Activated CD8-positive, alpha-beta memory T cell treated with anti-CD3 and anti-CD28 coated beads, Interleukin-2, amount 10 ng/mL, durations not matched to agents 7 days and 5 days (primary cell): ENCODE measurements at places on chromosomes 7 and 10. TPM values are rescaled to one million over a fixed set of nuclear protein-coding genes. Genes with fewer than 3 reads are reported as not detected.

The ACBD7 gene
- 1.5 TPM for total RNA-seq

The POM121C gene
- total RNA-seq = 73.6 TPM

The DKK1 gene
- not detected for total RNA-seq

The SPDYE6 gene
- total RNA-seq = not detected

The APBB1IP gene
- 73.8 TPM for total RNA-seq

The CFAP69 gene
- total RNA-seq = 0.42 TPM

The PODXL gene
- 2.3 TPM for total RNA-seq

The SPOCK2 gene
- 127 TPM for total RNA-seq

The CYP26C1 gene
- total RNA-seq = 0.18 TPM

The OR2A5 gene
- total RNA-seq = not detected

The LIPJ gene
- not detected for total RNA-seq

The POT1 gene
- total RNA-seq = 26.2 TPM

The VPS37D gene
- total RNA-seq = not detected

The DLG5 gene
- 4.8 TPM for total RNA-seq

The MYL10 gene
- not detected for total RNA-seq

The SLC39A12 gene
- total RNA-seq = not detected

The OR2A7 gene
- total RNA-seq = 1.4 TPM

The RPEL1 gene
- not detected for total RNA-seq

The SHH gene
- not detected for total RNA-seq

The LRMDA gene
- total RNA-seq = not detected

The CRHR2 gene
- not detected for total RNA-seq

The CHRM2 gene
- not detected for total RNA-seq

The MLLT10 gene
- 42.2 TPM for total RNA-seq

The CADPS2 gene
- total RNA-seq = not detected

The PGAM2 gene
- not detected for total RNA-seq

The IRF5 gene
- 16.5 TPM for total RNA-seq

The CYP2C19 gene
- not detected for total RNA-seq

The MEPCE gene
- total RNA-seq = 50.2 TPM

The IGF2BP3 gene
- total RNA-seq = 1.3 TPM

The SNX8 gene
- 25.0 TPM for total RNA-seq

The FLNC gene
- total RNA-seq = not detected

The NRCAM gene
- 0.35 TPM for total RNA-seq

The CHCHD3 gene
- total RNA-seq = 56.7 TPM

The GPNMB gene
- total RNA-seq = 0.41 TPM

The IFT22 gene
- total RNA-seq = 4.8 TPM

The SFTPD gene
- total RNA-seq = not detected

The ACTR3C gene
- total RNA-seq = 4.8 TPM

The TMEM139 gene
- total RNA-seq = 0.41 TPM

The ZNF365 gene
- total RNA-seq = not detected

The FGL2 gene
- total RNA-seq = 9.9 TPM

The DDX50 gene
- 48.3 TPM for total RNA-seq

The SAMD9L gene
- 119 TPM for total RNA-seq

The LOXL4 gene
- not detected for total RNA-seq

The SPDYE3 gene
- total RNA-seq = not detected

The HOXA13 gene
- not detected for total RNA-seq

The ANKRD1 gene
- not detected for total RNA-seq

The PRKCQ gene
- 58.7 TPM for total RNA-seq

The OR6V1 gene
- not detected for total RNA-seq

The TUBB8 gene
- not detected for total RNA-seq

The BHLHA15 gene
- total RNA-seq = 0.33 TPM

The SPAG6 gene
- total RNA-seq = 3.7 TPM

The ZNF804B gene
- total RNA-seq = not detected

The AMZ1 gene
- total RNA-seq = 0.29 TPM

The ZNF800 gene
- total RNA-seq = 40.6 TPM

The OR13A1 gene
- not detected for total RNA-seq

The KCP gene
- total RNA-seq = 0.20 TPM

The SPDYE1 gene
- total RNA-seq = 0.20 TPM

The KCNMA1 gene
- 1.5 TPM for total RNA-seq

The DOCK1 gene
- total RNA-seq = not detected
